ENCODE measurements at places on chromosomes 7 and 10. TPM values are rescaled to one million over a fixed set of nuclear protein-coding genes. Genes with fewer than 3 reads are reported as not detected.

DNA sequence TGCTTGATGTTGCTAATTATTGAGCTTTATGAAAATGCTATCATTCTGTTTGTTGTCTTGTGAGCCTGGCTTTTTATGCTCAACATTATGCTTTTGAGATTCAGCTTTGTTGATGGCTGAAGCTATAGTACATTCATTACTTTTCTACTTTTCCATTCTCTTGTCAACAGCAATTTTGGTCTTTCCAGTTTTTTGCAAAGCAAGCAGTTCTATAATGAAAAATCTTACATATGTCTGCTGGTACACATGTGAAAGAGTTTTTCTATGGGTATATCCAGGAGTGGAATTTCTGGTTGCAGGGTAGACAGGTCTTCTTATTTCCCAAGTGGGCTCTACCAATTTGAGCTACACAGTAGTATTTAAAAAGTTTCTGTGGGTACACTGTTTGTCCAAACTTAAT is 36.8 kb downstream of the SLC35B4 start:
- H3K4me3 ChIP-seq = no peak overlapping the region
- no peak overlapping the region for H3K27ac ChIP-seq
- DNase-seq = no peak
- no peaks in the 10 kb centered on the region for H3K36me3 ChIP-seq
- no peaks in the 10 kb centered on the region for H3K27me3 ChIP-seq

DNA sequence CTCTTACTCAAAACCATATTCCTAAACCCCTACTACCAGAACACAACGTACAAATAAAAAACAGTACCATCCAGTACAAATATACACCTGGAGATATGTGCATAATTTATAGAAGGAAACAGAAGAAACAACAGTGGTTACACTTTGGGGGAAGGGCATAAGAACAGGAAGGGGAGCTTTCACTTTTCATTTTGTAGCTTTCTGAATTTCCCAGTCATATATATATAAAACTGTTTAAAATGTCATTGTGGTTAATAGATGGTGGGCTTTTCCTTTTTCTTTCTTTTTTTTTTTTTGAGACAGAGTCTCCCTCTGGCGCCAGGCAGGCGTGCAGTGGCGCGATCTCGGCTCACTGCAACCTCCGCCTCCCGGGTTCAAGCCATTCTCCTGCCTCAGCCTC is 47.2 kb downstream of the MALSU1 start:
- H3K4me3 ChIP-seq = no peak overlapping the region
- no peak for DNase-seq
- H3K36me3 ChIP-seq = peaks cover 80% of the 10 kb centered on the region
- peaks cover 10% of the 10 kb centered on the region for H3K4me1 ChIP-seq
- no peak overlapping the region for H3K27ac ChIP-seq

DNA sequence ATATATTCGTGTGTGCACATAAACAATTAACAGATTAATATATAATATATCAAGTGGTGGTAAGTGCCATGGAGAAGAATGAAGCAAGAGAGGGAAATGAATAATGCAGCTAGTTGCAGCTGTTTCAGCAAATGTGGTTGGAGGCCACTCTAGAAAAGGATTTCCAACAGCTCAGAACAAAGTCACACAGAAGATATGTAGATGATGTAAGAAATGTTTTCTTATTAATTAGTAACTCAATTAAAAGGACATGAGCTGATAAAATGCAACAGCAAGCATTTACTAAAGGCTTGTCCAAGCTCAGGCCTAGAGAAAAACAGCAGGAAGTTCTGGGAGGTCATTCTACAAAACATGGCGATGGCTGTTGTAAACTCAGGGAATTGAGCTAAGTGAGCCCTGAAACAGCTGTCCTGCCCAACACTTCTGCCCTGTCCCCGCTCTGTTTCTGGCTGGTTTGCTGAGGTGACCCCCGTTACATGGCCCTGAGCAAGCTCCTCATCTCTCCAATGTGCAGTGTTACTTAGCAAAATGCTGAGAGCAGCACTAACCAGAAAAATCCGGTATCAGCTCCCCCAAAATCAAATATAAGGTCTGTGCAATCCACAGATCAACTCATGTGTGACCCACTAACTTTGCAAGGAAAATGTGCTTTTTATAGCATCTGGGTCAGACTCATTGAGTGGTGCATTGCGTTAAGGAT is 23.4 kb upstream of the C10orf67 start:
- no peaks in the 10 kb centered on the region for H3K27me3 ChIP-seq
- no peak overlapping the region for H3K4me3 ChIP-seq
- H3K36me3 ChIP-seq = no peaks in the 10 kb centered on the region
- H3K4me1 ChIP-seq = no peaks in the 10 kb centered on the region

DNA sequence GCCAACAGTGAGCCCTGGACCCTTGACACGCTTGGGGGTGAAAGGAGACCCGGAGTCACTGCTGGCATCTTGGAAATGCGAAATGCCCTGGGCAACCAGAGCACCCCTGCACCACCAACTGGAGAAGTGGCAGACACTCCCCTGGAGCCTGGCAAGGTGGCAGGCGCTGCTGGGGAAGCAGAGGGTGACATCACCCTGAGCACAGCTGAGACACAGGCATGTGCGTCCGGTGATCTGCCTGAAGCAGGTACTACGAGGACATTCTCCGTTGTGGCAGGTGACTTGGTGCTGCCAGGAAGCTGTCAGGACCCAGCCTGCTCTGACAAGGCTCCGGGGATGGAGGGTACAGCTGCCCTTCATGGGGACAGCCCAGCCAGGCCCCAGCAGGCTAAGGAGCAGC is 98.5 kb downstream of the TACC2 start:
- no peak overlapping the region for H3K4me3 ChIP-seq
- no peaks in the 10 kb centered on the region for H3K36me3 ChIP-seq
- no peak overlapping the region for H3K27ac ChIP-seq
- peaks cover 3% of the 10 kb centered on the region for H3K4me1 ChIP-seq
- H3K27me3 ChIP-seq = no peaks in the 10 kb centered on the region

The ARMH3 gene
- total RNA-seq = 19.7 TPM

The GRM3 gene
- total RNA-seq = 1.7 TPM

The SLC39A12 gene
- total RNA-seq = not detected

The CLDN4 gene
- total RNA-seq = 9.7 TPM

DNA sequence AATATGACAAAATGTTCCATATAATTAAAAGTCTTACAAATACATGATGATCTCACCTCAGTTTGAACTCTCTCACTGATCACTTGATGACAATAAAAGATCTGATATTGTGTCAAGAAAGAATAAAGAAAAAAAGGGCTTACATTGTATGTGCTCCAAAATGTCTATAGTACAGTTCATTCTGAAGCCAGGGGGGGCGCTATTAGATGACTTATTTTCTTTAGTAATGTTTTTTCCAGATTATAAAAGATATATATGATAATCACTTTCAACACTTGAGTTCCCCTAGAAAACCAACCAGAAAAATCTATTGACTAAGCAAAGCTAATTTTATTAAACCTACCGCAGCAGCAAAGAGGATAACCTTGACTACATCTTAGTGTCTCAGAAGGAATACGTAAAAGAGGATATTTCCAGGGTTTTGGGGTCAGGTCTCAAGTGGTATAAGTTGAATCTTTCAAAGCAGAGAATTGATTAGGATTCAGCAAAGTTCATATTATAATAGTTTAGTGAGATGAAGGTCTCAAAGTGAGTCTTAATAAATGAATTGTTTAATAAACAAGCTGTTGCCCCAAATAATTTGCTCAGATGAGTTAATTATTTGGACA is 55.8 kb downstream of the PTN start:
- H3K27ac ChIP-seq = no peak overlapping the region
- no peaks in the 10 kb centered on the region for H3K4me1 ChIP-seq
- no peaks in the 10 kb centered on the region for H3K27me3 ChIP-seq
- no peak overlapping the region for H3K4me3 ChIP-seq
- H3K36me3 ChIP-seq = no peaks in the 10 kb centered on the region
- DNase-seq = no peak

- H3K4me3 ChIP-seq = no peak overlapping the region
- no peak overlapping the region for H3K27ac ChIP-seq
- H3K36me3 ChIP-seq = no peaks in the 10 kb centered on the region
- H3K4me1 ChIP-seq = no peaks in the 10 kb centered on the region
These were observed 293.7 kb upstream of the POM121L12 start for GRCh38 chr7:52741670-52742290.

The IFIT1B gene
- total RNA-seq = not detected

DNA sequence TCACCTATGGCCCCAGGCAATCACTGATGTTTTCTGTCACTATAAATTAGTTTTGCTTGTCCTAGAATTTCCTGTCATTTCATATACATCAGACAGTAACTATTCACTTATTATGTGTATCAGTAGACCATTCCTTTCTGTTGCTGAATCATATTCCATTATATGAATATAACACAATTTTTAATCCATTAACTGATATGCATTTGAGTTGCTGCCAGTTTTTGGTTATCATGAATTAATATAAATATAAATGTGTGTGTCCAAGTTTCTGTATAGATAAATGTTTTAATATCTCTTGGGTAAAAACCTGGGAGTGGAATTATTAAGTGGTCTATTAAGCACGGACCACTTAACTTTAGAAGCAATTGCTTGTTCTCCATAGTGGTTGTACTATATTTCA is 143.8 kb downstream of the ZNF438 start:
- no peak overlapping the region for H3K4me3 ChIP-seq
- no peak for DNase-seq
- no peak overlapping the region for H3K27ac ChIP-seq
- H3K27me3 ChIP-seq = no peaks in the 10 kb centered on the region

- no peaks in the 10 kb centered on the region for H3K36me3 ChIP-seq
- no peak overlapping the region for H3K4me3 ChIP-seq
- no peaks in the 10 kb centered on the region for H3K27me3 ChIP-seq
- H3K27ac ChIP-seq = no peak overlapping the region
- DNase-seq = no peak
These were observed 37.2 kb upstream of the SLC35G1 start for GRCh38 chr10:93856349-93857145.

GRCh38 chr10:53852450-53853175 is 948.4 kb downstream of the PCDH15 start:
- H3K27me3 ChIP-seq = no peaks in the 10 kb centered on the region
- no peak overlapping the region for H3K4me3 ChIP-seq
- no peak for DNase-seq
- H3K4me1 ChIP-seq = no peaks in the 10 kb centered on the region
- H3K27ac ChIP-seq = no peak overlapping the region

GRCh38 chr10:34024693-34025425 is 690.4 kb upstream of the NRP1 start:
- H3K27ac ChIP-seq = no peak overlapping the region
- no peaks in the 10 kb centered on the region for H3K36me3 ChIP-seq
- H3K27me3 ChIP-seq = no peaks in the 10 kb centered on the region
- H3K4me1 ChIP-seq = peaks cover 2% of the 10 kb centered on the region

- DNase-seq = no peak
- no peaks in the 10 kb centered on the region for H3K4me1 ChIP-seq
- H3K4me3 ChIP-seq = no peak overlapping the region
- H3K27me3 ChIP-seq = no peaks in the 10 kb centered on the region
- no peaks in the 10 kb centered on the region for H3K36me3 ChIP-seq
- no peak overlapping the region for H3K27ac ChIP-seq
These were observed 60.8 kb downstream of the XRCC2 start for GRCh38 chr7:152615031-152615741.

The PITX3 gene
- total RNA-seq = 0.16 TPM

GRCh38 chr10:42991442-42992098 is 85.3 kb upstream of the RET start:
- DNase-seq = no peak
- H3K27me3 ChIP-seq = no peaks in the 10 kb centered on the region
- H3K36me3 ChIP-seq = no peaks in the 10 kb centered on the region
- no peak overlapping the region for H3K27ac ChIP-seq
- no peak overlapping the region for H3K4me3 ChIP-seq

- no peak overlapping the region for H3K4me3 ChIP-seq
- no peaks in the 10 kb centered on the region for H3K27me3 ChIP-seq
- DNase-seq = no peak
These were observed 64.0 kb downstream of the MTPAP start for GRCh38 chr10:30284865-30285594.

DNA sequence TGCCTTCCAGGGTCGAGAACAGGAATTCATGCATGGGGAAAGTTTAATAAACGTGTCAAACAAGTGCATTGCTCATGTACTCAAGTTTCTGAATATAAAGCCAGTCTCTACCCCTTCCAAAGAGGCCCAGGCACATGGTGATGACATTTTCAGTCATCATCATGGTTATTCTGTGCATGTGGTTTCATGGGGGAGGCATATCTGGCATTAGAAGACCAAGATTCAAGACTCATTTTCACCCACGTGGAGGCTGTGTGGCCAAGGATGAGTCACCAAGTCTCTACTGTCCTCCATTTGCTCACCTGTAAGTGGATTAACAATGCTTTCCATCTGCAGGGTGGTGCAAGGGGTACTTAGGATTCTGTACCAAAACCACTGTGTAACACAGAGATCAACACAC is 34.0 kb upstream of the CNPY1 start:
- peaks cover 8% of the 10 kb centered on the region for H3K27me3 ChIP-seq
- no peak overlapping the region for H3K4me3 ChIP-seq
- H3K36me3 ChIP-seq = no peaks in the 10 kb centered on the region

DNA sequence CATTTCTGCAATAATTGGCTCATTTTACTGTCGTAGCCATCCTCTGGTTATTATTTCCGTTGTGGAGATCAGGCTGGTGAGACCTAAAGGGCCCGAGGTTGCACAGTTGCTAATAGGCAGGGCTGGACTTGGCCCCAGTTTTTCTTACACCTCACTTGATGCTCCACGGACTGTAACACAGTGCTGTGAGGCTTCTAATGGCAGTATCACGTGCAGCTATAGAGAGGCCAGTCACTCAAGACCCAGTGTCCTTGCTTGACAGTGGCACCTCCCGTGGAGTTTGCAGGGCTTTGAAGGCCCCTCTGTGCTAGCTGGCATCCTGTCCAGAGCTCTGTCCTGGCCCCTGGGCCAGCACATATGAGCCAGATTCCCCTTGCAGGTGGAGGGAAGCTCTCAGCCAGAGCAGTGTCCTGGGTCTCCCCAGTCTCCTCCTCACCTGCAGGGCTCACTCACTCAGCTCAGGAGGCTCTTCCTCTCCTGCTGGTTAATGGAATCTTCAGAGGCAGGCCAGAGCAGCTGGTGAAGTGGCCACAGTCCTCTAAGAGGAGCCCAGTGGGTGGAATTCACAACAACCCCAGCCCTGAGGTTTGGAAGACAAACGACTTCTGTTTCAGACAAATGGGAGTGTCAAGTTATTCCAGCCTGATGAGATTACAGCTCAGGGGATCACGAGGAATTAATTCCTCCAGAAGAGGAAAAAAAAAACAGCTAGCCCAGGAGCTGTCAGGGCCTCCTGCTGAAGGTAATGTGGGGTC is 114.2 kb upstream of the FAM180A start:
- H3K27me3 ChIP-seq = no peaks in the 10 kb centered on the region
- H3K4me3 ChIP-seq = peak overlapping the region; percentile 60
- H3K4me1 ChIP-seq = peaks cover 4% of the 10 kb centered on the region
- no peaks in the 10 kb centered on the region for H3K36me3 ChIP-seq

Measured in endodermal cell (in vitro differentiated cells).